ENCODE measurements at places on chromosomes 12 and 14.

GRCh38 chr14:103030741-103031565, 26.4 kb downstream of the CDC42BPB start:
- no peak for DNase-seq

- no peak for DNase-seq
Observed at GRCh38 chr14:89011355-89012281, 187.2 kb downstream of the TTC8 start.

- DNase-seq: no peak
Observed at GRCh38 chr14:30960216-30960615, 65.2 kb upstream of the AP4S1 start.

DNA sequence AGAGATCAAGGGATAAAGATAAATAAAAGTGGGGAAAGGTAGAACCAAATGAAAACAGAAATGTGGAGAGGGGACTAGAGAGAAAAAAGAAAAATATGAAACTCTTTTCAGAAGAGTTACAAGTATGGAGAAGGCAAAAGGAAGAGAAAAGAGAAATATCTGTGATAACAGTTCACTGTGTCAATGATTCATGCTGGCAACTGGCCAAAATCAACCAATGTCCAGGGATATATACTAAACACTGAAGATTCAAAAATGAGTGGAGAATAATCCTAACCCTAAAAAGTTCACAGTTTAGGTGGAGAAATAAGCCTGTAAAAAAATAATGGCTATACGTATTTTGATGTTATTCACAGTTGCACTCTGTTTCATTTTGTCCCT, 372.3 kb upstream of the KITLG start:
- DNase-seq: no peak

- no peak for DNase-seq
Observed at GRCh38 chr12:130481392-130481879, 143.7 kb downstream of the PIWIL1 start.

GRCh38 chr12:106446419-106447092, 89.0 kb downstream of the POLR3B start:
- no peak for DNase-seq

DNA sequence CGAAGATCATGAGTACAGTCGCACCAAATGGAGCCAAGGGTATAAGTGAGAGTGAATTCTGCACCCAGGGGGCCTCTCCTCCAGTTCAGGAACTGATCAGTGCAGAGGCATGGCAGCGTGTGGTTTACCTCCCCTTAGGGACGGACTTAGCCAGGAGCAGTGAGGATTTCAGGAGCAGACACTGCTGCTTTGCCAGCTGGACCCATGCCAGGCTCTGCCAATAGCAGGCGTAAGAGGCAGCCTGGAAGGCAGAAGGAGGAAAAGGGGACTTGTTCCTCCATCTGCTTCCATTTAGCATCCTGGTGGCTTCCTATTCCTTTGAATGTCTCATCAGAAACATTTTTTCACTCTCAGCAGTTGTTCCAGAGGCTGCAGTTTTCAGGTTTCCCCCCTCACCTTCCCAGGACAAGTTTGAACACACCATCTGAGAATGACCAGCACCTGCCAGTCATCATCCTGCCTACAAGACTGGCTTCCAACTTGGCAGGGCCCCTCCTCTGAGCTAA, 137.0 kb upstream of the LMNTD1 start:
- no peak for DNase-seq

- no peak for DNase-seq
Observed at GRCh38 chr12:42705863-42706262, 116.3 kb upstream of the PRICKLE1 start.

DNA sequence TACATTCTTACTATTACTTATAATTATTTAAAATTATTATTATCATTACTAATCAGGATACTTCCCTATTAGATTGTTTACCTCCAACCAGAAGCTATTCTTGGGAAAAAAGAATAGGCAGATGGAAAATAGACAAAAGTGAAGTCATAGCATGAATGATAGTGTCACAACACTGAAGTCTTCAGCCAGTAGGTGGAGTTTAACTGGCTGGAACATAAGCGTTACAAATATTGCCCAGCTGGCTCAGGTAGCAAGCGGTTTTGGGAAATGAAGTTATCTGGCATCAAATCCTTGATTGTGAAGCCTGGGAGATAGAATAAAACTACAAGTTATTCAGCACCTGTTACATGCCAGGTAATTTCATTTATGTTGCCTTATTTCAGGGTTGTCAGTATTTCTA, 762.9 kb downstream of the C12orf50 start:
- no peak for DNase-seq

- DNase-seq: no peak
Observed at GRCh38 chr12:79331870-79332269, 358.9 kb downstream of the PAWR start.

DNA sequence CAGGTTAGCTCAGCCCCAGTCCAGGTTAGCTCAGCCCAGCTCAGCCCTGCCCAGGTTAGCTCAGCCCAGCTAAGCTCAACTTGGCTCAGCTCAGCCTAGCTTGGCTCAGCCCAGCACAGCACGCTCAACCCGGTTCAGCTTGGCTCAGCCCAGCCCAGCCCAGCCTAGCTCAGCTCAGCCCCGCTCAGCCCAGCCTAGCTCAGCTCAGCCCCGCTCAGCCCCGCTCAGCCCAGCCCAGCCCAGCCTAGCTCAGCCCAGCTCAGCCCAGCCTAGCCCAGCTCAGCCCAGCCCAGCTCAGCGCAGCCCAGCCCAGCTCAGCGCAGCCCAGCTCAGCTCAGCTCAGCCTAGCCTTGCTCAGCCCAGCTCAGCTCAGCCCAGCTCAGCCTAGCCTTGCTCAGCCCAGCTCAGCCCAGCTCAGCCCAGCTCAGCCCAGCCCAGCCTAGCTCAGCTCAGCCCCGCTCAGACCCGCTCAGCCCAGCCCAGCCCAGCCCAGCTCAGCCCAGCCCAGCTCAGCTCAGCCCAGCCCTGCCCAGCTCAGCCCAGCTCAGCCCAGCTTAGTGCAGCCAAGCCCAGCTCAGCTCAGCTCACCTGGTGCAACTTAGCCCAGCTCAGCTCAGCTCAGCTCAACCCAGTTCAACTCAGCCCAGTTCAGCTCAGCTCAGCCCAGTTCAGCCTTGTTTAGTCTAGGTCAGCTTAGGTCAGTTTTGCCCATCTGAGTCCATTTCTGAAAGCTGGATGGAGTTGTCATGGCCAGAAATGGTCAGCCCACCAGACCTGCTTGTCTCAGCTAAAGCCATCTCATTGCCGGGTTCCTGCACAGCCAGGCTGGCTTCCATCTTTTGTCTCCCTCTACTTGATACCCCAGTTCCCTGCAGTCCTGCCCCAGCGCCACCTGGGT, 333.6 kb downstream of the TMEM121 start:
- DNase-seq: no peak

DNA sequence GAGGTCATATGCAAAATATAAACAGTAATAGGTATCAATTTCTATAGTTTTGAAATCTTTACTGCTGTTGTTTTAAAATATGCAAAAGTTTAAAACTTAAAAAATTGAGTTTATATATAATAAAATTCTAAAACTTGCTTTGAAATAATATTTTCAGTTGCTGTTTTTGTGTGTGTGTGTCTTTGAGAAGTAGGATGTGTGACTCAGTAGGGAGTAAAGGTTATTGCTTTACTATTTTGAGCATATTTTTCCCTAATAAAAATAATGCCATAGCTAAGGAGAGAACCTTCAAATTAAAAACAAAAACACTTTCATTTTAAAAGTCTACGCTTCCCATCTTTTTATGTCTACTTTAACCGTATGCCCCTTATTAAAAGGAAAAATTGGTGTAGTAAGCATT, 238.1 kb downstream of the FBXL14 start:
- DNase-seq: no peak

GRCh38 chr14:86802726-86803125, 1190.3 kb downstream of the GALC start:
- no peak for DNase-seq

GRCh38 chr12:64099397-64099796, 122.7 kb downstream of the KICS2 start:
- no peak for DNase-seq

DNA sequence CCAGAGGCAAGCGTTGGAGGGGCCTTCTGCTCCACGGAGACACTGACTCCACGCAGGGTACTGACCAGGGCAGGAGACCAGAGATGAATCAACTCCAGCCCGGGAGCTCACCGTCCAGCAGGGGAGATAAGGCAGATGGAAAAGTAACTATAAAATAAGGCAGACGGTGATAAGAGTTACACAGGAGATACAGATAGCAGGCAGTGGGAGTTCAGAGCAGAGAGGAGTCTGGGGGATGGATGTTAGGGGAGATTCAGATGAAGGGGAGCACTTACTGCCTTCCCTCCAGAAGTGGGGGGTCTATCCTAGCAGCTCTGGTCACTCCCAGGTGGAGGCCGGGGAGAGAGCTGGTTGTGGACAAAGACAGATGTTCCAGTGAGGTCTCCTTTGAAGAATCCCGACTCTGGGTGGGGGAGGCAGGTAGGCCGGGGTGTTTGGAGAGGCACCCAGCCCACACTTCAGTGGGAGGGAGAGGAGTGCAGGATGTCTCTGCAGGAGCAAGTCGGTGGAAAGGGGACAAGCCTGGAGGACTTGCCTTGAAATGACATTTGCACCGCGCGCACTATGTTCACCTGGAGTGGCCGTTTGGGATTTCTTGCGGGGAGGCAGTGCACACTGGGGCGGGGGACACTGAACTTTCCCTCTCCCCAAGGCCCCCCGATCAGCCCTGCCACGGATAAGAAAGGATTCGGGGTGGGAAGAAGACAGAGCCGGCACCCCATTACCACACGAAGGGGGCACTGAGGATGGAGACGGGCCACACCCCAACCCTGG, 1.2 kb downstream of the PITPNM2 start:
- DNase-seq: no peak

GRCh38 chr12:40693207-40693821, 1.1 kb downstream of the CNTN1 start:
- no peak for DNase-seq

- DNase-seq: no peak
Observed at GRCh38 chr12:96383371-96383770, 16.9 kb downstream of the CDK17 start.

GRCh38 chr14:88584451-88584850, 21.6 kb downstream of the ZC3H14 start:
- no peak for DNase-seq

Data from esophagus squamous epithelium (tissue), 5 donors.